Renal cortical epithelial cell (primary cell): ENCODE measurements at places on chromosomes 13 and 19. TPM values are rescaled to one million over a fixed set of nuclear protein-coding genes. Genes with fewer than 3 reads are reported as not detected.

FOXO1 gene
- 5.2 and 28.7 TPM in 2 replicates for total RNA-seq

DNA sequence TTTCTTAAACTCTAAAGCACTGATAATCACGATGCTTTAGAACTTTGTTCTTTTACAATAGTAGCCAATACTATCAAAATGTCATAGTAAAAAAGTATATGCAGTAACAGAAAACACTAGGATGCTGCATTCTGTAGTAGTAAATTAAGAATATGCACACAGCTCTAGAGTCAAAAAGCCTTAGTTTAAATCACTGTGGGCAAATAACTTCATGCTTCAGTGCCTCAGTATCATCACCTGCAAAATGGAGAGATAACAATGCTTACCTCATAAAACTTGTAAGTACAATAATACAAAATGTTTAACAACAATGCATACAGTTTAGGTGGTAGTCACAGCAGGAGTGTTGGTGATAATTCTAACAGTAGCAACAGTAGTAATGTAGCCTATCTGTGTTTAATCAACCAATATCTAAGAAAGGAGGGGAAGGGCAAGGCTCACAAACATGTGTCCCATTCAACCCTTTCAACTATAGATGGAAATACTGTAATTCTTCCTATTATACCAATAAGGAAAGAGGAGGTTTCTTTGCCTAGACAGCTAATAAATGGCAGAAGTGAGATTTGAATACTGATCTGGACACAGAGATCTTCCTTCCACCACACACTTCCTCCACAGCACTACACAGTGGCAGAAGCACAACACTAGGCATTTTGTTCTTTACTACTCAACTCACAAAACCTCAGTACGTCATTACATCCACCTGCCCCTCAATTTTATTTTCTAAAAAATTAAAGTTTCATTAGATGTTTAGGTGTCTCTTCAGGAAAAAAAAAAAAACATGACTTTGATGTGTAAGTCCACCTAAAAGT, 4.6 kb downstream of the RBM26 start:
- no peak for DNase-seq

GRCh38 chr19:11578258-11579142, 1.1 kb upstream of the ACP5 start:
- no peak for DNase-seq

DNA sequence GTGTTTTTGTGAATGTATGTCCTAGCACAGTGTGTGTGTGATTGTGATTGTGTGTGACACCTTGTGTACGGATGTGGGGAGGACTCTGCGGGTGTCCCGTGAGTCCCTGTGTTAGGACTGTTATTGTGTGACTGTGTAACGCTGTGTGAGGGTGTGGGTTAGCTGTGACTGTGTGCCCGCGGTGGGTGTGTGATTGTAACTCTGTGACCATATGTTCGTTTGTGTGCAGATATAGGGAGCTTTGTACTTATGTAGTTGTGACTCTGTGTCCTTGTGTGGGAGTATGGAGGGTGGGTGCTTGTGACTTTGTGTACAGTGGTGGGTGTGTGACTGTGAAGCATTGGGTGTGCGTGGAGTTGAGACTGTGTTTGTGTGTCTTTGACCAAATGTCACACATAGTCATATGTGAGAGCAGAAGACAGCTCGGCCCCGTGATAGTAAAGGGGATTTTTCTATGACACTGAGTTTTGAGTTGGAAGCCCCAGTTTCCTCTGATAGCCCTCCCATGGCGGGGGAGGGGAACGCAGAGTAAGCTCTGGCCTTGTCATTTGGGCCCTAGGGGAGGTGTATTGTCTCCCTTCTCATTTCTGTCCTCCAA, 949 bp upstream of the ZNF260 start:
- DNase-seq = no peak

DNA sequence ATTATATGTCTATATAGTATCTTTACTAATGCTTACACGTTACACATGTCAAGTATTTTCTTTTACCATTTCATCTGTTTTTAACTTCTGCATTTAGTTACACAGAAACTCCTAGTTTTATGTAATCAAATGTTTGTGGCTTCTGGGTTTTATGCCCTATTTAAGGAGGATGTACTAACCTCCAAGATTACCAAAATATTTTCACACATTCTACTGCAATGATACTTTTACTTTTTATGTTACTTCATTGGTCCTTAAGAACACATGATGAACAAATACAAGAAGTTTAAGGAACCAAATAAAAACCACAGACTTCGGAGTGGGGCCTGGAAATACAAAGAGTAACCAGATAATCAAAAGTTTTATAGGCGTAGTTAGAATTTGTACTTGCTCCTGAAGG, 37.2 kb downstream of the ZC3H13 start:
- no peak for DNase-seq
